ENCODE measurements at places on chromosomes 12 and 14.

DNA sequence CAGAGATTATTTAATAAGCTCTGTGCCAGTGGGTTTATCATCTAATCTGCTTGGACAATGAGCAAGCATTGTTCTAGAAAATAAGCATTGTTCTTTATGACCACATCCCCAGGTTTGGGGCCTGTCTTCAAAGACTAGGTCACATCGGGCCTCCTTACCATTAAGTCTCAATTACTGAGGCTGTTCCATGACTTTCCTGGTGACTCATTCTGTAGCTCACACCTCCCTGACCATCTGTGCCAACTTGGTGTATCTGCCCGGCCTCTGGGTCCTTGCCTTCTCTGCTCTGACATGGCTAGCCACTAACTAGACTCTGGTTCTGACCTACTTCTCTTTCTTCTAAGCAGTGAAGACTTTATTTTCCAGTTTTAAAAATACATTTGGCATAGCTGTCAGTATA is 44.4 kb upstream of the PLEKHA5 start:
- no peak for DNase-seq

DNA sequence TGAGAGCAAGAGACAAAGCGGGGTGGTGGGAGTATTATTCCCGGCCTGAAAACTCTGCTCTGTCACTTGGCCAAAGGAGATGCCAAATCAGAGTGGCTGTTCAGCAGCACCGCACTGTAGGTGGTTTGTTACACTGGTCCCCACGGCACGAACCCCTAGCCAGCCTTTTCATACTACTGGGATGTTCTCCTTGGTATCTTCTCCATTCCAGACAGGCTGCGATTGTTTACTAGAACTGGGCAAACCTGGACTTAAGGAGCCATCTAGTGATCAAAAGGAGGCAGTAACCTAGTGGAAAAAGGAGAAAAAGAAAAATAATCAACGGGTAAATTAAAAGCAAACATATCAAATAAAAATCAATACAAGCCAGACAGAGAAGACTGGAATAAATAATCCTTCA is 58.9 kb upstream of the TMTC2 start:
- peak; percentile 48 for DNase-seq

GRCh38 chr12:117139025-117139717 is 40.0 kb upstream of the TESC start:
- DNase-seq, result no peak

DNA sequence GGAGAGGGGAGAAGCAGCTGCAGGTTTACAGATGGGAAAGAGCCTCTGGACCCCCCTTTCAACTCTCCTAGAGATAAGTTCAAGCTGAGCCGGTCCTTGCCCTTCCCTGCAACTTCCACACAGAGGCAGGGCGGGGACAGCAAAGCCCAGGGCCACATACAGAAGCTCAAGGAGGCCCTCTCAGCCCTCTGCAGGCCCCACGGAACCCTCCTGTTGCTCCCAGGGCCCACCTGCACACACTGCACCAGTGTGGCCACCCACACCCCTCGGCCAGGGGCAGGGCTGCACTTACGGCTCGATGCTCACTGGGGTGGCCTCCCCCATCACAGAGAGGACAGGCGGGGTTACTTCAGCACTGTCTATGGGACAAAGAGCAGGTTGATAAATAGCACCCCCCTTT is 13.0 kb upstream of the PNMA1 start:
- DNase-seq, result no peak

GRCh38 chr14:102629011-102629444 is 36.6 kb downstream of the RCOR1 start:
- DNase-seq, result no peak

DNA sequence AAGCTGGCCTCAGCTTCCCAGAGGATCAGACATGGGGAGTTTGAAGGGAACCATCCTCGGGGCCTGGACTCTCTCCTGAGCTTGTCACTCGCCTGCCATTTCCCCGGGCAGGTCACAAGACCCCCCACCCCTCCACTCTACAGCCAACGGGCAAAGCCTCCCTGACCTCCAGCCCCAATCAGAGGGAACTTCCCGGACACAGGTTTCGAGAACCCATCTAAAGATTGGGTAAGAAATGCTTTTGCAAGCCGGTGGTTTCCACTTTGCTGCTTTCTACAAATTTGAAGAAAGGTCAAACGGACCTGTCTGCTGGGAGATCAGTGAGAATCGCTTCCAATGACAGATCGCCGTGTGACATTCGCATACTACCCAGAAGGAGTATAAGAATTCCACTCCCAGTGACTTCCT is 89.6 kb downstream of the SCARB1 start:
- no peak for DNase-seq
